Kidney epithelial cell (primary cell): ENCODE measurements at places on chromosomes 6 and 20. TPM values are rescaled to one million over a fixed set of nuclear protein-coding genes. Genes with fewer than 3 reads are reported as not detected.

ULBP3 gene
- total RNA-seq = 8.0 and 14.8 TPM in 2 replicates

C20orf144 gene
- total RNA-seq = not detected in 2 replicates

LGSN gene
- not detected in 2 replicates for total RNA-seq

DNA sequence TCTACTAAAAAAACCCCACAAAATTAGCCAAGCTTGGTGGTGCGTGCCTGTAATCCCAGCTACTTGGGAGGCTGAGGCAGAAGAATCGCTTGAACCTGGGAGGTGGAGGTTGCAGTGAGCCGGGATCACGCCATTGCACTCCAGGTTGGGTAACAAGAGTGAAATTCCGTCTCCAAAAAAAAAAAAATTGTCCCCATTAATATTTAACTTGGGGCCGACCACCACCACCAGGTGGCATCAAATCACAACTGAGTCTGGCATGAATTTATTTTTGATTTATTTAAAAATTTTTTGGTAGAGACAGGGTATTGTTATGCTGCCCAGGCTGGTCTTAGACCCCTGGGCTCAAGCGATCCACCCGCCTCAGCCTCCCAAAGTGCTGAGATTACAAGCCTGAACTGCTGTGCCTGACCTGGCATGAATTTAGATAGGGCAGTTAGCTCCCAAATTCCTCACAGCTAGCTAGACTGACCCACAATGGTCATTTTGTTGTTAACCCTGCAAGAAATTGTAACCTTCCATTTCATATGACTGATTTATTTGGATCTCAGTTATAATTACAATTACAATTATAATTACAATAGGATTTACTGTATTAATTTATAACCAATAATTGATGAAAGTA lies 17.1 kb upstream of the BEND3 start:
- no peak for DNase-seq

- DNase-seq = no peak
Measured at GRCh38 chr6:28505733-28506132, 9.9 kb downstream of the GPX6 start.

DNA sequence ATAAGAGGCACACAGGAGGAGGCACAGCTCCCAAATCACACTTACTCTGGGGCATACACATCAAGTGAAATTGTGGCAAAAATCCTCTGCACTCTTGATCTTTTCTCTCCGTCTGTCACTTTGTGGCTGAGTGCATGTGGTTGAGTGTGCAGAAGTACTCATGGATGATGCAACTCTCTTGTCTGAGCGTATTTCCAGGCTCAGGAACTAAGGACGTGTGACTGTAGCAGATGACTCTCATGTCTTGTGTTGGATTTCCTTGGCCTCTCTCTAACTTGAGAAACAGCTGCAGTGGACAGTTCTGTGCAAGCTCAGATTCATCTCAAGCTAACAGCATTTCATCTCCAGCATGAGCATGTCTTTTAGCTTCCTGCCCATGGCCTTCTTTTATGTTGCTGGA lies 245.4 kb upstream of the FLRT3 start:
- DNase-seq = no peak

- DNase-seq = no peak
Measured at GRCh38 chr6:161141173-161141572, 132.7 kb downstream of the AGPAT4 start.

DNA sequence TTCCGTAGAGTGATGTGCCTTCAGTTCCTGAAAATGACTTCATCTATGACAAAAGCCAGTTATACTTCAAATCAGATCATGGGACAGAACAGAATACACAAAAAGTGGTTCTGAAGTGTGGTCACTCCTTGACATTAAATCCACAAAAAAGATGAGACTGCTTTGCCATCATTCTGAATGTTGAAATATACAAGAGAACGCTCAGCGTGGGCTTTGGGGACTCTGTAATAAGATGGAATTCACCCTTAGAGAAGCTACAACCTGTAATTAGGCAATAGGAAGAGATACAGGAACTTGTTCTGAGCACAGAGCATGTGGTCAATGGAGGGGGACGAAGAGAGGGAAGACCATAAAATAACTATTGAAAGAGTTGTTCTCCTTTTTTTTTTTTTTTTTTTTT lies 184.3 kb downstream of the CARMIL1 start:
- no peak for DNase-seq

GRCh38 chr20:4411744-4412143 lies 310.0 kb upstream of the PRND start:
- DNase-seq = no peak

- DNase-seq = no peak
Measured at GRCh38 chr6:10256113-10256690, 158.7 kb downstream of the TFAP2A start.

- DNase-seq = no peak
Measured at GRCh38 chr6:28134015-28134414, 7.7 kb upstream of the ZKSCAN8 start.

DNA sequence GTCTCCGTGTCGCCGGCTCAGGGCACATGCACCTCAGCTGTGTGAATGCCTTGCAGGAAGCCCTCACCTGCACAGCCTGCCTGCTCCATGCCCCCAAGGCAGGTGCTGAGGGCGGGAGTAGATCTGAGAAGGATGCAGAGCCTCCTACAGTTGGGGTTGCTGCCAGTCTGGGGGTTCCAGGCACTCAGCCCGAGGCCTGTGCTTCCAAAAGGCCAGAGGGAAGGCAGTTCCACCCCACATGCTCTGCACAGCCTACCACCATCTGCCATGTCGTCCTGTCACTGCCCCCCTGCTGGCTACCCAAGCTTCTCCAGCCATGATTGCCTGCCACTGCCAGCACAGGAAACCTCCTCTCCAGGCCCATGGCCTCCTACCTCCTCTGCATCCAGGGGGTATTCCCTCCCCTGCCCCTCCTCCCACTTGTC lies 19.3 kb downstream of the ACSS1 start:
- no peak for DNase-seq

DNA sequence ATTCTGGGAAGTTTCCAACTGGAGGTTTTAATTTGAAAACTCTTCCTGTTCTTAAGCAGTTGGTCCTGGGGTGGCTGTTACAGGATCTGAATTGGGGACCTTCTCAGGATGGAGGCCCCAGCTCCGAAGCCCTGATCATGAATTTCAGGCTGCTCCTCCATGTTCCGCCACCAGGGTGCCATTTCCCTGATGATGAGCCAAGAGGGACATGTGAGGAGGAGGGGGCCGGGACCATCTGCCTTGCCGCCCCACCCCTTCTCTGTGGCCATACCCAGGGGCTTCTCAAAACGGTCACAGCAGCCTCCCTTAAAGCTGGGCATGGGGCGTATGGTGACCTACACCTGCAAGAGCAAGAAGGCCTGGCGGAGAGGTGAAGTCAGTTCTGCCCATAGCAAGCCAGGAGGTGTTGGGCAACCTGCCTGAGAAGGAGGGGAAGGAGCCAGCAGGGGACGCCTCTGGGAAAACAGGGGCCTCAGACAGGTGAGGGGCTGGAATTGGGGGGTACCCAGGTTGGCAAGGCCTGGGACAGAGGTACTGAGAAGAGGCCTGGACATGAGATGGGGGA lies 3.6 kb upstream of the BAK1 start:
- DNase-seq = no peak
